ENCODE measurements at places on chromosomes 16 and 17.
A peak's percentile ranks its signal among the peaks of the same experiment; 100 is the strongest.

- DNase-seq = peak; percentile 38
These were observed 2.0 kb downstream of the CBX4 start for GRCh38 chr17:79836972-79837887.

DNA sequence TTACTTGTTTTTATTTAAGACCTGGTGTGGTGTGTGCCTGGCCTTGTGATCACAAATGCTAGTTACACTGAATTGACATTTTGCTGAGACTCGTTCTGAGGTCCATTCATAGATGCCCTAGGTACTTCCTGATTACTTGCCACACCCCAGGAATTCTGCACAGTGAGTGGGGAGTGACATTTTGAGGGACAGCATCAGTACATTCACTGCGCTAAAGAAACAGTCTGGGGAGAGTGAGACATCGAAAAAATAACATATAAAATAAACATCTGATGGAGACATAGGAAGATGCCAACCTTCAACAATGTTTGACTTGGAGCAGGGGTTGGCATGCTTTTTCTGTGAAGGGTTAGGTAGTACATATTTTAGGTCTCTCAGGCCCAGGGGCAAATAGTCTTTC is 30.4 kb downstream of the ABCC1 start:
- no peak for DNase-seq

DNA sequence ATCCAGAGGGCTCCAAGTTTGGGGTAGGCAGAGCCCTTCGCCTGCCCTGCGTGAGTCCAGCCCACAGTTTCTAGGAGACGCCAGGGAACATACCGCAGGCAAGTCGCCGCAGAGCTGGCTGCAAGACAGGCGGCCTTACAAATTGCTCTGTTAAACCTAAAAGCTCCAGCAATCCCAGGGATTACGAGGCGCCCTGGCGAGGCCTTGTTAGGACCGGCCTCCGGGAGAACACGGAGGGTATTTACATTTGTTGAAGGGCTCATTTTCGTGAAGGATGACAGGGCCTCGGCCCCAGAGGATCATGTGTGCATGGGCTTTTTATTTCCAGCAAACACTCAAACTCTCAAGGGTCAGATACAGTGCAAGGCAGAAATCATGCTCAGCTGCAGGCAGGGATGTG is 77.6 kb upstream of the FOXF1 start:
- DNase-seq = no peak

DNA sequence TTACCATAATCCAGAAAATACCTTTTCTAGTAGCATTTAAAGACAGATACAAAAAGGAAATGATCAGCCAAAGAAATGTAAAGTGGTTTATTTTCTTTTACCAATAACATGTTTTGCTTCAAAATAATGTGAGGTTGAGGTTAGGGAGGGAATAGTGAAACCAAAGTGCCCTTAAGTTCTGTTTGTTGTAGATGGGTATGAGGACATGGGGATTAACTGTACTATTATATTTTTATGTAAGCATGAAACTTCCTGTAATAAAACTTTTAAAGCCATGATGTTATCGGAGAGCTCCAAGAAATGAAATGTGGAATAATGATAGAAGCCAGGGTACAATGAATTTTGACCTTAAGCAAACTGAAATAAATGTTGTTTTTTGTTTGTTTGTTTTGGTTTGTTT is 9.9 kb downstream of the C16orf46 start:
- DNase-seq = no peak

DNA sequence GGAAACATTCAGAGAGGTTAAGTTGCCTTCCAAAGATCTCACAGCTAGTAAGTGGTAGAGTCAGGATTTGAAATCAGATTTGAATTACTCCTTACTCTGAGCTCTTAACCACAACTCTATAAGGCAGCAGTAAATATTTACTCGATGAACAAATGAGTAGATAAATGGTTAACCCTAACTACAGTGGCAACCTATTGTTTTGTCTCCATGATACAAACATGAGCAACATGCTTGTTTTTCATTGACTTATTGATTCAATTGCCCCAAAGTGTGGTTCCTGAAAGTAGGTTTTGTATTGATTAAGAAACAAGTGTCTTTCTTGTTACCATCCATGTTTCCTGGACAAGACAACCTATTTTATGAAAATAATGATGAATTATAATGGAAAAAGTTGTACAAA is 34.8 kb upstream of the DDX52 start:
- DNase-seq = no peak

Measured in nephron progenitor cell (in vitro differentiated cells).